Mononuclear cell (primary cell): ENCODE measurements at places on chromosomes 5 and 9. TPM values are rescaled to one million over a fixed set of nuclear protein-coding genes. Genes with fewer than 3 reads are reported as not detected.

PPP3R2 gene
- total RNA-seq, result not detected

CWC27 gene
- total RNA-seq, result 19.2 TPM

KIAA1958 gene
- 5.4 TPM for total RNA-seq

VCAN gene
- total RNA-seq, result 549 TPM

ADGRV1 gene
- total RNA-seq, result 0.94 TPM

TPPP gene
- 0.84 TPM for total RNA-seq

SLIT3 gene
- 0.10 TPM for total RNA-seq
